Fibroblast of skin of back (primary cell): ENCODE measurements at places on chromosomes 12 and 14.
A peak's percentile ranks its signal among the peaks of the same experiment; 100 is the strongest.

DNA sequence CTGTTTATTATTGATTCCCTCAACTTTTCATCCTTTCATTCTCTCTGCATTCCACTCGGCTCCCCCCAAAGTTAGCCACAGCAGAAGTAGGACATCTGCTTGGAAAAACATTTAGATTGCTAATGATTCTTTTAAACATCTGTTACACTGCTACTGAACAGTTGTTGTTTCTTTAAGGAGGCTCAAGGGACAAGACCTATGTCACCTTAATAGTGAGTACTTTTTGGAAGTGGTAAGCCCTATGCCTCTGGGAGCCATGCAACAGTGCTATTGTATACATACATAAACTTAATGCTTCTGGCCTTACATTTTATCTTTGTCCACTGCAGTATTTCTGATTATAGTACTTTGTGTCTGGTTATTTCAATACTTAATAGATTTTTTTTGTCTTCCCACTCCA lies 628.2 kb upstream of the FOXG1 start:
- DNase-seq: no peak

DNA sequence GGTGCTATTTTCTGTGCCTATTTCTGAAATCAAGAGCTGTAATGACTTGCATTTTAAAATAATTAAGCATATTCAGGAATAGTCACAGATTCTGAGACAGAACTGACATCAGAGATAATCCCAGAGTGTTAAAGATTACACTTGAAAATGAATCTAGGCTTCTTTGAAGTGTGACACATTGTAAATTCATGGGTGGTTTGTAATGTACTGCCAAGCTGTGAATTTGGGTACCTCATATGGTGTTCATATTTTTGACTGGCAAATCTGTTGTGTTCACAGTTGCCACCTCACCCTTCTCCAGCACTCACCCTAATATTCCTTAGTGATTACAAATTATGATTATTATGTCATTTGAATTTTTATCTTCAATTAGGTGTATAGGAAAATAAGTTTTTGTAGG lies 78.5 kb upstream of the CSRP2 start:
- no peak for DNase-seq

GRCh38 chr14:67882986-67883555 lies 63.5 kb downstream of the RAD51B start:
- no peak for DNase-seq

DNA sequence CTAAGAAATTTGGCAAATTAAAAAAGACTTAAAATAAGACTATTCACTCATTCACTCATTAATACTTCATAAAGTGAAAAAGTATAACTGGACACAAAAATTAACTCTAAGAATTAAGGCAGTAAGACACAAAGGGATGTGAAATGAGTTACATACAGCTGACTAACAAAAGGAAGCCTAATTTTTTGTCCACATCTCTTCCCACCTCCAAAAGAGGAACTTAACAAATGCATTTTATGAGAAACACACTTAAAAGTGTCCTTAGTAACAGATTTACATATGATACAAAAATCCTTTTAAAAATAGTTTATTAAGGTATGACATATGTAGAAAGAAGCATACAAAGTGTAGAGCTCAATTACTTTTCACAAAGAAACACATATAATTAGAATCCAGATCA lies 88.9 kb downstream of the NUMB start:
- DNase-seq: no peak

DNA sequence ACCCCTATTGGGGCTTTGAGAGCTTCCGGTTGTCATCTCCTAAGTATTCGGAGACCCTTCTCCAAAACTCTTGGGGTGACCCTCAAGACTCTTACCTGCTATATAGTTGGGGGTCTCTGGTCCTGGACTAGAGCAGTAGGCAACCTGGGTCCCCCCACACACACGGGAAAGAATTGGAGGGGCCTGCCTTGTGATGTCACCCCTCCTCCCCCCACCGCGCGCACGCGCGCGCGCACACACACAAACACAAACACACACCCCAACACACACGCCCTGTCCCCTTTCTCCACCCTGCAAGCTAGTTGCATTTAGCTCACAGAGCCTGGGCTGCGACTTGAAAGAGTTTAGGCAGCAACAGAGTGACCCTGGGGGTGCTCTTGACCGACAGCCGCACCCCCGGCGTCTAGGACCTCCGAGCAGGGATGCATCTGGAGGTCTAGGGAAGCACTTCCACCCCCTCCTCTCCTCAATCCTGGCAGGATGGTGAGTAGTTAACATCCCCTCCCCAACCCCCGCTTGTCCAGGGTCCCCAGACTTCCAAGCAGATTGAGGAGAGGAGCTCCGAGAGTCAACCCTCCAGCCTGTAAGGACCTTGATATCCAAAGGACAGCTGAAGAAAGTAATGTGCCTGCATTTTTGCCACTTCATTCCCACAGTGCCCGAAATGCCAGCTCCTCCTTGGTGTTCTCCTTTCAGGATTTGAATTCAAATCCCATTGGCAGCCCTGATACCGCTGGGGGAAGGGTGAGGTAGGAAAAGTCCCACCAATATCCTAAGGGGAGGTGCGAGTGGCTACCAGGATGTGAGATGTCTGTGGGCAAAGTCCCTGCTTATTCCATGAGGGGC lies 1.4 kb upstream of the DNAJC14 start:
- DNase-seq: peak; percentile 53

DNA sequence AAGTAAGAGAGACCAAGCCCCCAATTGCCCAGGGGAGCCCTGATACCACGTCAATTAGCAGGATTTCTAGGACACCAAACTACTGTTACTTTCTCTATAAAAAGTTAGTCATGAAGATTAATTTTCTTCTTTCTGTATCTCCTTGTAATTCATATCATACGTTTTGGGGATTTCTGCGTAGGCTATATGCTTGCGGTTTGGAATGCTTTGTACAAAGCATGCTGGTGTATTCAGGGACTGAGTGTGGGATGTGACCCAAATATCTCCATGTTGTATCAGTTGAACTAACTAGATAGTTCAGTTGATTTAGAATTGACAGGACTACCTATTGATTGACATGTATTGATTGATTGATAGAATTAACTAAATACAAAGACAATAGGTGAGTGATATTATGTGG lies 7.7 kb downstream of the GPR33 start:
- DNase-seq: no peak

DNA sequence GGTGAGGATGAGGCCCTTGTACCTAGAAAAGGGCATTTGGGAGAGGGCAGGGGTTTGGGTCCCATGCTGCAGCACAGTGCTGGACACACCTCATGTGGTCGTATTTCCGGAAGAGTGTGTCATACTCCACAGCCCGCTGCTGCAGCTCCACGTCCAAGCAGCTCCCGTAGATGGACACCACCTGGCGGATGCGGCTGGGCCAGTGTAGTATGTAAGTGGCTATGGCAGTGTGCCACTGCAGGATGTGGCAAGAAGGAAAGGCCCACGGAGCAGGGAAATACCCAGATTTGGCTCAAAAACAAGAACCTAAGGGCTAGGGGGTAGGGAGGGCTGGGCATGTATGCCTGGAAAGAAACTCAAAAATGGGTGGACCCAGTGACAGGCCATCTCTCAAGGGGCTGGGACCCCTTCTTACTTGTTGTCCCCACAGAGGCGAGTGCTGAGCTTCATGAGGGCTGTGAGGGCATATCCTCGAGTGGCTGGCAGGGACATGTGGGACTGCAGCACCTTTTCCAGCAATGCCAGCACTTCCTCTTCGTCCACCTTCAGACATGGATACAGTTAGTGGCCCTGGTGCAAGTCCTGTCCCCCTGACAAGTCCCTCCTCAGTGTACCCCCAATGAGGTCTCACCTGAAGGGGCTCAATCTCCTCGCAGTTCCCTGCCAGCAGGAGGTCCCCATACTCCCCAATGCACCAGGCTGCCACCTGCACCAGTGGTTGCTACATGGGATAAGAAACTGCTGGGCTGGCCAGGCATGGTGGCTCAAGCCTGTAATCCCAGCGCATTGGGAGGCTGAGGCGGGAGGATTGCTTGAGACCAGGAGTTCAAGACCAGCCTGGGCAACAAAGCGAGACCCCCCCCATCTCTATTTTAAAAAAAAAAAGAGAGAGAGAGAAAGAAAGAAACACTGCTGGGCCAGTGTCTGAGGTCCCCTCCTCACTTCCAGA lies 5.4 kb downstream of the AP1G2 start:
- no peak for DNase-seq

GRCh38 chr14:96264853-96265252 lies 8.8 kb downstream of the BDKRB1 start:
- no peak for DNase-seq

- DNase-seq: peak; percentile 21
Measured at GRCh38 chr12:96500693-96501092, 11.3 kb downstream of the CFAP54 start.

DNA sequence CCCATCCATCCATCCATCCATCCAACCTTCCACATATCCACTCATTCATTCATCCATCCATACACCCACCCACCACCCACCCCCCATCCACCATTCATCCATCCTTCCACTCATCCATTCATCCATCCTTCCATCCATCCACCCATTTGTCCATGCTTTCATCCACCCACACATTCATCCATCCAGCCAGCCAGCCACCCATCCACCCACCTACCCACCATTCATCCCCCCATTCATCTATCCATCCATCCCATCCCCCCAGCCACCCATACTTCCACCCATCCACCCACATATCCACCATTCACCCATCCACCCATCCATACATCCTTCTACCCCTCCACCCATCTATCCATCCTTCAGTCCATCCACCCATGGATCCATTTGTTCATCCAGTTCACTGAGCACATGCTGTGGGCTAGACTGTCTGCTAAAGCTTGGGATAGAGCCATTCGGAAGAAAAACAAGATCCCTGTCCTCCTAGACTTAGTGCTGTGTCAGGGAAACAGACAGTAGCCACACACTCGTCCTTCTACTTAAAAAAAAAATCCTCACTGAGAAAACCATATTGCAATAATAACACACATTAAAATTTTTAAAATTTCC lies 377.5 kb downstream of the ADGRD1 start:
- no peak for DNase-seq

DNA sequence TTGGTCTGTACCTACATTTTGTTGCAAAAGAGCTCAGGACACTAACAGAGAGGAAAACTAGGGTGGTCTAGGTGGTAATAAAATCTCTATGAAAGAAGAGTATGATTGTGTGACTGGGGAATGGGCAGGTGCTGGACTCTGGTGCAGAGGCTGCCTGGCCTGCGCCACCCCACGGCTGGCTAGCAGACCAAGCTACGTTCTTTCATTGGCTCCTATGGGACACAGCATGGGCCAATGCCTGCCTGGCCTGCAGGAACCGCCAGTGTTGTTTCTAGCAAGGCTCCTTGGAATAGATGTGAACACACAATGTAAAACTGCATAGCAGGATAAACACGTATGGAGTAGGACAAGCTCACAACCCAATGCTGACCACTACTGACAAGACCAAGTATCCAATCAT lies 51.7 kb upstream of the CORO1C start:
- DNase-seq: no peak

- DNase-seq: peak; percentile 83
Measured at GRCh38 chr14:52951681-52952554, 1.1 kb upstream of the FERMT2 start.

DNA sequence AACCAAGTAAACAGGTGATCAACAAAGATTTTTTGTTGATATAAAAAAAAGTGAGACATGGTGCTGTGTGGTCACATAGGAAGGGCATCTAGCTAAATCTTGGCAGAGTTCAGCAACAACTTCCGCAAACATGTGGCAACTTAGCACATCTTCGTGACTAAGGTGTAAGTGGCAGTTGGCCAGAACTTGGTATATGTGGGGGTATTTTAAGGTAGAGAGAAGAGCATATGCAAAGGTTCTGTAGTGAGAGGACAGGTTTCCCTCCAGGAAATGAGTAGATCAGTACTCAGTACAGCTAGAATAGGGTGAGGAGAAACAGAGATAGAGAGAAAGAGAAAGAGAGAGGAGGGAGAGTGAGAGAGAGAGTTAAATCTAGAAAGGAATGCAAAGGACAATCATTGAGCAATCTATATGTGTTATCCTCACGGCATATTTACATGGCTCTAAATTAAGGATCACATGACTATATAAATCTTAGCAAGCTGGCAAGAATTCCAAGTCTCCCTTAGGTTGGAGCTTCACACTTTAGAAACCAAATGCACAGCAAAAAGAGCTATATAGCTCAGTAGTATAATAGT lies 227.7 kb upstream of the HMGA2 start:
- no peak for DNase-seq

DNA sequence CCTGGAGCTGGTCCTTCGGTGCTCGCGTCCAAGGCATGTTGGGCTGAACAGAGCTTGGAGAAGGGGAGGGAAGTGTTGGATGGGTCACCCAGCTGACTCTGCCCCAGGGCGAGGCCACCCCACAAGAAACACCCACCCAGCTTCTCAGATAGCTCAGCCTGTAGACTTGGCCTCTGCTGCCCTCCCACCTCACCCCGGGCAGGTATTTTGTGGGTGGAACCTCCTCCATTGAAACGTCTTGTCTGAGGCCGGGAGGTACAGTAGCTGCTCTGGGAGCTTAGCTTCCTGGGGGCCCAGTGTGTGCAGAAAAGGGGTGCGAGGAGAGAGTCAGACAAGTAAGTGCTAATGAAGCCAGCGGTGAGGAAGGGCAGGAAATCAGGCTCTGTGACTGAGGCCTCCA lies 54.8 kb upstream of the TSPAN9 start:
- DNase-seq: no peak

- DNase-seq: peak; percentile 11
Measured at GRCh38 chr12:44696542-44696941, 179.6 kb downstream of the NELL2 start.

- no peak for DNase-seq
Measured at GRCh38 chr14:95267306-95267705, 52.4 kb downstream of the CLMN start.

- no peak for DNase-seq
Measured at GRCh38 chr12:107558141-107558815, 127.3 kb upstream of the PWP1 start.

GRCh38 chr14:96956464-96957239 lies 159.5 kb downstream of the VRK1 start:
- no peak for DNase-seq

- DNase-seq: peak; percentile 15
Measured at GRCh38 chr12:95877622-95878021, 18.9 kb downstream of the SNRPF start.

DNA sequence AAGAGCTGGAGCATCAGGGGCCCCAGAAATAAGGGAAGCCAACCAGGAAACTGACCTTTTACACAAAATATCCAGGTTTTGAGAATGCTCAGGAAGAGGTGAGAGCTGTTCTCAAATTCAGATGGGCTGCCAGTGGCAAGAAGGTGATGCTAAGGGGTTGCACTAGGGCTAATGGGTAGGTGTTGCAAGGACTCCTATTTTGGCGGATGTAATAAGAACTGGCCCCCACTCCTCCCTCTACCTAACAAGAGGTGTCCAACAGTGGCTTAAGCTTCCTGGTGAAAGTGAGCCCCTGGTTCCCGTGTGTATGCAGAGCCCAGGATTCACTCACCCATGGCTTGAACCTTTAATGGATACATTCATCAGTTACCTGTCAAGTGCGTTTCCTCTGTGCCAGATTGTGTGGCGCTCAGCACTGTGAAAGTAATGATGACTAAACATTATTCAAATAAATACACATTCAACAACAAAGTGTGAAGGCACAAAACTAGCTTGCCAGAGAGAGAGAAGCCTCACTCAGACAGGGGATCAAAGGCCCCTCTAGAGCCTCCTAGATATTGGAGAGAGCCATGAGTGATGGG lies 705 bp upstream of the CHGA start:
- DNase-seq: no peak

GRCh38 chr12:108516511-108517275 lies 1.6 kb downstream of the FICD start:
- DNase-seq: peak; percentile 26
